ENCODE measurements at places on chromosomes 3 and 15.

DNA sequence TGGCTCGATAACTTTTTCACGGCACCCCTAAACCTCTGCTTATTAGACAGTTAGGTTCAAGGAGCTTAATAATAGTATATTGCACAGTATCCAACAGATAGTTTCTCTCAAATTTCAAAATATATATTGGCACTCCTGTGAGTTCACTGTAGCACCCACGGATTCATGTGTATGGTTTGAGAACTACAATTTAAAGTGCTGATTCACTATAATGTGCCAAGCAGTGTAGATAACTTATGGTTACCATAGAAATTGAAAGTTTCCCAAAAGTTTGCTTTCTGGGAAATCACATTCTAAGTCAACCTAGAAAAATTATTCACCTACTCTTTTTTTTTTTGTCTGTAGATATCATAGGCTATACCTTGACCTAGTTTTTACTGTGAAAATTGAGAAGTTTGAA is 86.6 kb downstream of the GAP43 start:
- DNase-seq = no peak

- no peak for DNase-seq
Observed at GRCh38 chr15:57395292-57395691, 19.0 kb downstream of the CGNL1 start.

DNA sequence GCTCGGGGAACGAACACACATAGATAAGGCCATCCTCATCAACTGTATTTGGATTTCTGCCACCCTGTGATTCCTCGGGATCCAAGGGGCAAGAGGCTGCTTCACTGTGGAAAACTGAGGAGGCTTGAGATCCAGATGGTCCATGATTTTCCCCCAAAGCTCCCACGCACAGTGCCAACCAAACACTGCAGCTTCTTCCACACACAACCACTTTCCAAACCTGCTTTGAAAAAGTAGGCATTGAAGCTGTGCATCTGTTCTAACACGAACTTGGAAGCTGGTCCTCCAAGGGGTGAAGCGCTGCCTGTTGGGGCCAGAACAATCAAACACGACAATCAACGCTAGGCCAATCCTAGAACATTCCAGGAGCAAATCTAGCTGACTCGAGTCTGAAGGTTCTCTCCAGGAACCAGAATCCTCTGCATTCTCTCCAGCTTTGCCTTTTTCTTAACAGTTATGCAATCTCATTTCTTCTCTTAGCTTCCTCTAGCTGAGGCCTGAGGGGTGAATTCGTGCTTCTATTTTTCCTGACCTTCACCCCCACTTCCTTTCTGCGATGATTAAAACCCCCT is 104.4 kb downstream of the LRRK1 start:
- no peak for DNase-seq

DNA sequence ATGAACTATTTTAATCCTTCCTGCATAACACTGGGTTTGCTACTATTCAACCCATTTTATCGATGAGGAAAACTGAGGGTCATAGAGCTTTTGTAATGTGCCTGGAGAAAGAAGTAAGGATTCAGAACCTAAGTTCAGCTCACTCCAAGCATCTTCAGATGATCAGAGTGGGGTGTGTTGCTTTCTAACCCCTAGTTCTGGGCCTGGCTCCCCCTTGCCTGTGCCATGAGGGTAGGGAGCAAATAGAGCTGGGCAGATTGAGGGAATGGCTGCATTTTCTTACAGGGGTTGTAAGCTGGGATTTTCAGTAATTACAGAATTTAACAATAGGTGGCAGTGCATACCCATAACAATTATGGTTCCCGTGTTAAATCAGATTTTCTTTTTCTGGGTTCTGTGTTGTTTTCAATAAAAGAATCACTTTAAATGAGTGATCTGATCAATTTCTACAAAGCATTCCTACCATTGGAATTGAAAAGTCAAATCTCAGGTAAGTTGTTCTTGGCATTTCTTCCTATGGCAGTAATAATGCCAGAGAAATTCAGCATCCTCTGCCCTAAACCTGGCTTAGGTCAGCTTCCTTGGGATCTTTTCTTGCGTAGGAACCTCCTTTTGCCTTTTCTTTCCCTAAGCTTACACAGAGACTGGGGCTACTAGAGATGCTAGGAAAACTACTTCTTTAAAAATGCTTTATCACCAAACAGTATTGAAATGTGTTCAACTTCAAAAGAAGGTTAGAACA is 103.8 kb upstream of the IL12A start:
- peak; percentile 31 for DNase-seq

GRCh38 chr15:84981711-84982300 is at the start of gene PDE8A:
Gene PDE8A, plus strand, starts transcription at chr15:84981856. Its CDS starts 307 bp downstream, at chr15:84982163.
- peak; percentile 61 for DNase-seq

DNA sequence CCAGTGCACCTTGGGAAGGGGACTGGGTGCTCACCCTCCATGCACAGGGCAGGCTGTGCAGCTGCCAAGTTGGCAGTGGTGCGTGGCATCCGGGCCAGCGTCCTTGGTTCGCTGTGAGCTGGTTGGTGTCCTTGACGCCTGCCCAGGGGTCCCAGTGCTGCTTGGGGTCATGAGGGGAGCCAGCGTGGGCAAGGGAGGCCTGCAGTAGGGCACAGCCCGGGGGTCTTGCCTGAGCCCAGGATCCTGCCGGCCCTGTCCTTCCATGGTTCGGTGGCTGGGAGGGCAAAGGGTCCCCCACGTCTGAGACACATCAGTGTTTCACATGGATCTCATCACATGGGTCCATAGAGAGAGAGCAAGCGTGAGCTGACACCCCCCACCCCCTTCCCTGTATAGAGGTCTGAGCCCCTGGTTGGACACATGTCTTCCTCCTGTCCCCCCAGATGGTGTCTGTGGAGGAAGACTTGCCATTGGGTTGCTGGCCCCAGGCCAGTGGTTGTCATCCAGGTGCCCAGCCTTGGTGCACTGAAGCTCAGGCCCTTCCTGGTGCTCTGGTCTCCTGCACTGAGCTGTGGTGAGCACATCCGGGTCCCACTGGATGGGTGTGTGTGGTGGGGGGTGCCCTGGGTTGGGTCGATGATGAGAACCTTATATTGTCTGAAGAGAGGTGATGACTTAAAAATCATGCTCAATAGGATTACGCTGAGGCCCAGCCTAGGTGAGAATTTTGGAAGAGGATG is 232.3 kb downstream of the SNRPN start:
- DNase-seq = no peak

DNA sequence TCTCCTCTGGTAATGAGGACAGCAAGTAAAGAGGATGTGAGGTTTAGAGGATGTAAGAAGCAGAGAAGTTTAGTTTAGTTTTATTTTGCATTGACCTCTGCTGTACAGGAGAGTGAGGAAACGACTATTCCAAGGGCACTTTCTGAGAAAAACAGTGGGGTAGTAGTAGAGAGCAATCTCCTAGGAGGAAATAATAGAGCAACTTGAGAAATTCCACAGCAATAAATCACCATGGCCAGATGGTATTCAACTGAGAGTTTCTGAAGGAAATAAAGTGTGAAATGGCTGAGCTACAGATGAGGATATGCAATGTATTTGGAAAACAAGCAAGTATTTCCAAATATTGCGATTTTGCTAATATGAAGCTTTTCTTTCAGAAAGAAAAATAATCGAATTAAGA is 118.9 kb downstream of the DPH6 start:
- DNase-seq = no peak

DNA sequence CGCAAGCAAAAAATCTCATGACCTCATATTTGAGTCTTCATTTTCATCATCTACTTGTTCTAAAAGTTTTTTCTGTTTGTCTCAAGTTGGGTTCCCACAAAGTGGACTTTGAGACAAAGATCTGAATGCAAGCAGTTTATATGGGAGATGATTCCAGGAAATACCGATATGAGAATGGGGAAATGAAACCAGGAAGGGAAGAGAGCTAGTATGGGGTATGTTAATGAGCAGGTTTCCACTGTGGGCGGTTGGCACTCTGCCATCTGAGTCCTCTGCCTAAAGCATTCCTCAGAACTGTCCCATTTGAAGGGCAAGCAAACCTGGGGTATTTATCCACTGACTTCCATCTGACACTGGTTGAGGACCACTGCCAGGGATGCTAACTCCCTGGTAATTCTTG is 8.8 kb downstream of the ADPRH start:
- DNase-seq = no peak

GRCh38 chr3:168548719-168549118 is 453.0 kb upstream of the GOLIM4 start:
- no peak for DNase-seq

DNA sequence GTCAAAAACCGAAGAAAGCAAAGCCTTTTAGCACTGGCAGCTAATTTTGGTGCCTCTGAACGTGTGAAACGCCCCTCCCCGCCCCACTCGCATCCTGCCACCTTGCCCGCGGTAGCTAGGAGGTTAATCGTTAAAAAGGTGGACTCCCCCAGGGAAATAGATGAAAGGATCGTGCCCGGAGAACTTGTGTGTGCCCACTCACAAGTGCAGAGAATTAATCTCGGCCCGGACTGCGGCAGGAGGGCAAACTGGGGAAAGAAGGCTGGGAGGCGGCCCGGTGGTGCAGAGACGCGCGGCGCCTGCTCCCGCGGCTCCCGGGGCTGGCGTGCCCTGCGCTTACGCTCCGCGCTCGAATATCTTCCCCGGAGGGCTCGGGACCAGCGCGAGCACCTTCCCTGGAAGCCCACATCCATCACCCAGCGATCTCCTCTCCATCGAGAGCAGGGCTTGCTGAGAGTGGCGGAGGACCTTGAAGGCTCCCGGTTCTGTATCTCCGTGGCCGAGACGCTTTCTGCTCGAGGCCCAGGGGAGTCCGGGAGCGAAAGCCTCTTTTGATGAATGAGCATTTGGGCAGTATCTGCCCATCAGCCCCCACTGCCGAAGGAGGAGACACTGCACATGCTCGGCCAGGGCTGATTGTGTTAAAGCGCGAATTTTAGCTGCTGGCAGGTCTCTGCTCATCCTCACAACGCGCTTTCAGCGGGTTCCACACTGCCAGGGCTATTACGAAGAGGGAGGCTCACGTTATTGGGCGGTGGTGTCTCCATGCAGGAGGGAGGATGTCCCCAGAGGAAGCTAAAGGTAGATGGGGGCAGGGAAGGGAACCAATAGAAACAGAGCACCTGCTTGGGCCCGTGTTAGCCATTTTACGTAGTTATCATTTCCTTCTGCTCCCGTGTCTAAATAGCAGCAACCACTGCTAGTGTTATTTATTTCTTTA is 1.3 kb upstream of the SPTSSB start:
- peak; percentile 17 for DNase-seq

DNA sequence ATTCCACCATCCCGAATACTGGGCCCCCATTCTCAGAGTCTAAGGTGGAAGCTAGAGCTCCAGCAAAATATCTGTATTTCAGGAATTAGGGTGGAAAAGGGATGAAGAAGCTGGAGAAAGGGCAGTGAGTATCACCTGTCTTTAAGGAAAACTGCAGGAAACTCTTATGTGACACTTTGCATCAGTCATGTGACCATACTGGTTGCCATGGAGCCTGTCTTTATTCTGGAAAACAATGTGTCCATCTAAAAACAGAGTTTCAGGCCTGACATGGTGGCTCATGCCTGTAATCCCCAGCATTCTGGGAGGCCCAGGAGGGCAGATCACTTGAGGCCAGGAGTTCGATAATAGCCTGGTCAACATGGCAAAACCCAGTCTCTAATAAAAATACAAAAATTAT is 52.9 kb upstream of the FSIP1 start:
- no peak for DNase-seq

DNA sequence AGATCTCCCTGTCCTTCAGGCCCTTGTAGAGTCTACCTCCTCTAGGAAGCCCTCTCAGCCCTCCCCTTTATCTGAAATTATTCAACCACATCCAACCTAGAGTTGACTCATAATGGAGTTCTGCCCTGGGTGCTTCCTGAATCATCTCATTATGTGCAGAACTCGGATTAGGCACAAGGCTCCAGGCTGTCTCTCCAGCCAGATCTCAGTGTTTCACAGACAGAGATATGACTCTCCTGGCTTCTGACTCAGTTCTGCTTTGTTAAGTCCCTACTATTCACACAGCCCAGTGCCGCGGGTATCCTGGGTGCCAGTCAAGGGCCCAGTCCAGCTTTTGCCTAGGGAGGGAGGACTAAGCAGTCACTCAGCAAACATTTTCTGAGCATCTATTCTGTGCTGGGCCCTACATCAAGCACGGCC is 9.3 kb downstream of the STRA6 start:
- no peak for DNase-seq

DNA sequence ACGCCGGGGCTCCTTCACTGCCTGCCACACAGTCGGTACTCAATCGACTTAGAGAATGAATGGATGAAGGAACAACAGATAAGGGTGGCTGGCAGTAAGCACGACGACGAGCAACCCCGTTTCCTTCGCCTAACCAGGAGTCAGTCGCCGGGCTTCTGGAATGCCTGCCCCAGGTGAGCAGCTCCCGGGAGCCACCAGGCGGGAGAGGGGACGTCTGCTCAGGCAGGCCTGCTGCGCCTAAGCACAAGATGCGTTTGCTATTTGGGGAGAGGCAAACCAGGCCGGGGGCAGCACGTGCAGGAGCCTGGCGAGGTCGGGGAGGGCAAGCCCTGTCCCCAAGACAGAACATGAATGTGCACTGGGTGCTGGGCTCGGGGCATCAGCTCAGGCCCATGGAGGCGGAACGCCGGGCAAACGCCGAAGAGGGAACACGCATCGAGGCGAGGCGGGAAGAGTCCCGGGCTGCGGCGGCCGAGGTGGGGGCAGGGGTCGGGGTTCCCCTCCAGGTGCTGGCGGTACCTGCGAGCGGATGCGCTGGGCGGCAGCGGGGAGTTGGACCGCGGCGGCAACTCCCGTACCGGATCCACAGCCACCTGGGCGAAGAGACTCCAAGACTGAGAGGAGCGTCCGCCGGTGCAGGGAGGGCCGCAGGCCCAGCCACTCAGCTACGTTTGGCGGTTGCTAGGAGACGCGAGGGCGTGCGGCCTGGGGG is at the start of gene CFAP92:
TSS of gene CFAP92 (minus strand) at position 616 of the 712 bp plus-strand sequence. CDS start 772 bp downstream, outside the sequence.
- peak; percentile 94 for DNase-seq

GRCh38 chr15:43538091-43538490 is 20.7 kb downstream of the MAP1A start:
- DNase-seq = no peak

DNA sequence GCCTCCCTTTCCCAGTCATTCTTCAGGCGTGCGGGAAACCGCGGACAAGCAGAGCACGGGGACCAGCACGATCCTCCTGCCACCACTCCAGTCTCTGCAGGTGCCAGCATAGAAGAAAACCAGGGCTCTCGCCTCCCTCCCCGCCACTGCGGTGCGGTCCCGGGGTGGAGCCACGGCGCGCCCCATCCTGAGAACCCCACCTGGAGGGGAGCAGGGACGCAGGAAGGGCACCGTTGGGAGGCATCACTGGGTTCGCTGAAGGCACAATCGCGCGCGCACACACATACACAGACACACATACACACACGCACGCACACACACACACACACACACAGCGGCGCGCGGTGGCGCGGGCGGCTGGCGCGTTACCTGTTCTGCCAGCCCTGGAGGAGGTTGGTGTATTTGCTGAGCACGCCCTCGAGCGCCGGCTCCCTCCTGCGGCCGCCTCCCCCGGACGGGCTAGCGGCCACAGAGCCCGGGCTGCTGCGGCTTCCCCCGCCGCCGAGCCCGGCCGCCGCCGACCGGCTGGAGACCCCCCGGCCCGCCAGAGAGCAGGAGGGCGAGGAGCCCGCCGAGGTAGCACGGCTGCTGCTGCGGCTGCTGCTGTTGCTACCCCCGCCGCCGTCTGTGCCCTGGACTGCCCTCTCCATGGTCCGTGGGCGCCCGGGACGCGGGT is 394 bp downstream of the OSBPL10 start:
- DNase-seq = no peak

Measured in CD4-positive, alpha-beta T cell treated with Interleukin-12 subunit alpha and Interleukin-12 subunit beta, for 1 hour (primary cell).